SHP77 (cell line): ENCODE measurements at places on chromosomes 5 and 9.

GRCh38 chr9:111186021-111186530 is 143.9 kb downstream of the OR2K2 start:
- DNase-seq = no peak

DNA sequence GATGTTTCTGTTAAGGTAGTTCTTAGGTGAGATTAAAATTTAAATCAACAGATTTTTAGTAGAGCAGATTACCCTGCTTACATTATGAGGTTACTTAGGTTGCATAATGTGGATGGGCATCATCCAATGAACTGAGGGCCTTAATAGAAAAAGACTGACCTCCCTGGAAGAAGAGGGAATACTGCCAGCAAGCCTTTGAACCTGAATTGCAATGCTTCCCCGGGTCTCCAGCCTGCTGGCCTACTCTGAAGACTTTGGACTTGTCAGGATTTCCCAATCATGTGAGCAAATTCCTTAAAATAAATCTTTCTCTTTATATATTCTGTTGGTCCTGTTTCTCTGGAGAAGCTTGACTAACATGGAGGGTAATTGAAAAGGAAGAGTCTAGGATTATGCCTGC is 542.1 kb upstream of the ARRDC3 start:
- no peak for DNase-seq

- DNase-seq = no peak
Measured at GRCh38 chr5:151267491-151268260, 14.7 kb downstream of the GM2A start.

DNA sequence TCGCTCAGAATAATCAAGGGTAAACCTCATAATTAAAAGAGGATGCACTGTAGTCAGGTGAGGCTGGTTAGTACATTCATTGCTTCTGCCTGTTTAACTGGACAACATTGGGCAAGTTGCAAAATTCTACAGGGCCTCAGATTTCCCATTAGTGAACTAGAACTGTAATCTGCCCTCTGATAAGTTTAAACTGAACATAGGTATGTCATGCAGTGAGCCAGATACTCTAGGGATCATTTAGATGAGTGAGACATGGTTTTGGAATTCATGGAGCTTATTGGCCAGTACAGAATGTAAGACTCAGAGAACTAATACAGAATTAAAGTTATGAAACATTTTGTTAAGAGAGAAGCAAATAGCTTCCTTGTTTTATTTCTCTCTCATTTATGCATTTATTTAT is 35.9 kb downstream of the RNF44 start:
- no peak for DNase-seq

GRCh38 chr5:73278693-73279092 is 105.7 kb downstream of the TMEM174 start:
- no peak for DNase-seq

- no peak for DNase-seq
Measured at GRCh38 chr9:25703701-25704357, 25.6 kb upstream of the TUSC1 start.

GRCh38 chr9:87425202-87425601 is 72.5 kb upstream of the DAPK1 start:
- no peak for DNase-seq

- no peak for DNase-seq
Measured at GRCh38 chr9:70056211-70056944, 12.7 kb downstream of the MAMDC2 start.

- no peak for DNase-seq
Measured at GRCh38 chr5:58201922-58202648, 257.8 kb downstream of the PLK2 start.

DNA sequence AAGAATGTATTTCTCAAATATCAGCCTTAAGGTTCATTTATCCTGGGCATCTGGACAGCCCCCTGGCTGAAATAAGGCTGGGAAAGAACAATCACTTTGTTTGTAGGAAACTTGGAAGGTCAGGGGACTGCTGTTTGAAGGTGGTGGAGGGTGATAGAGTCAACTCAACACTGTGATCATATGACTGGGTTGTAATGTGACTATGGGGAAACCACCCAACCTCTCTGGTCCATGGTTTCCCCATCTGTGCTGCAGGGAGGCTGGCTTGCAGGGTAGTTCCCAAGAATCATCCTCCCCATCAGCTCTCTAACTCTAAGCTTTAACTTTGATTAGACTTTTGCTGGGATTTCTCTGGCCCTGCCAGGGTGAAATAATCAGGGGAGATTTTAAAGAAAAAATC is 10.0 kb downstream of the INSYN2B start:
- DNase-seq = no peak

GRCh38 chr5:148968311-148968710 is 94.6 kb downstream of the SH3TC2 start:
- DNase-seq = no peak

DNA sequence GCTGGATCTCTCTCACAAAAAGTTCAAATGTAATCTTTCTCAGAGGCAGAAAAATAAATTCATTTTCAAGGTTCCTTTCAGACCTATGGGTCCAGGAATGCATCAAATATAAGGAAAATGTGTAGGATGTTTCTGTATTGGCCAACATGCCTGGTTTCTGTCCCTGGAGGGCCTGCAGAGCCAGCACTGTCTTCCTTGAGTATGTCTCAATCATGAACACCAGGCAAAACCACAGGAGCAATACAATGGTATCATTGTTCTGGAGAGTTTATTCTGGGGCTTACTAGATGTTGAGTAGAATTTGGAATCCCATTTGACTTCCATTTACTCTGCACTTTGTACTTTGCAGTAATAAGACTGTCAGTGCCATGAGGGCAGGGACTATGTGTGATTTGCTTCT is 23.5 kb downstream of the INSYN2B start:
- no peak for DNase-seq

DNA sequence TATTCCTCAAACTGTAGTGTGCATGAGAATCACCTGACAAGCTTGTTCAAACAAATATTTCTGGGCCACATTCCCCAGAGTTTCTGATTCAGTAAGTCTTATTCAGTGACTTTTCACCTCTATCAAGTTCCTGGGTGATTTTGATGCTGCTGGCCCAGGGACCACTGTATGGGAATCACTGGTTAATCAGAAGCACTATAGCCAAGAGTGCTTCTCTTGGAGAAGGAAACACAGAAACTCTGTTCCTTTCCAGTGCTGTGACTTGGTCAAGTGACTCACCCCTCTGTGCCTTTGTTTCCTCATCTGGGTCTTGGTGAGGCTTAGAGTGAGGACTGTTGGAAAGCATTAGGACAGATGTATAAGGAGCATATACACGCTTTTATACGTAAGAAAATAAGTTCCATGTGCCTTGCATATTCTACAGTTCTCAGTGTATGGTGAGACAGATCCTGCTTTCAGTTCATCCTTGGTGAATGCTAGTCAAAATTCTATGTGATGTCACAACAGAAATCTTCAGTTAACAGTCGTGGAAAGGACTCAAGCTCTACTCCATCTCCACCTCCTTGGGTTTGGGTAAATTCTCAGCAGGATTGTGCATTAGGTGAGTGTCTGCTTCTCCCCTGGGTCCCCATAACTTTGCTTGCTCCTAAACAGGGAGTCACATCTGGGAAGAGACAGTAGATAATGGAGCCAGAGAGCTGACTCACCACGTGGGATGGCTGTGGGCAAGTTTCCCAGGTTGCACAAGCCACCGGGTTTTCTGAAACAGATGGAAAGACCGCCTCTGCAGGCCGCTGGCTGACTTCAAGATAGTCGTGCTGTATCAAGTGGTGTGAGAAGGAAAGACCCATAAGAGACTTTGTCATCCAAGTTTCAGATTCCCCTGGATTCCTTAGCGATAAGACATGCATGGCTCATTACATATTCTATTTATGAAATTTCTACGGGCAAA is 117.0 kb downstream of the NXNL2 start:
- no peak for DNase-seq

GRCh38 chr5:96242571-96242970 is 190.5 kb downstream of the PCSK1 start:
- DNase-seq = no peak

- no peak for DNase-seq
Measured at GRCh38 chr5:135880278-135880677, 15.4 kb downstream of the IL9 start.

DNA sequence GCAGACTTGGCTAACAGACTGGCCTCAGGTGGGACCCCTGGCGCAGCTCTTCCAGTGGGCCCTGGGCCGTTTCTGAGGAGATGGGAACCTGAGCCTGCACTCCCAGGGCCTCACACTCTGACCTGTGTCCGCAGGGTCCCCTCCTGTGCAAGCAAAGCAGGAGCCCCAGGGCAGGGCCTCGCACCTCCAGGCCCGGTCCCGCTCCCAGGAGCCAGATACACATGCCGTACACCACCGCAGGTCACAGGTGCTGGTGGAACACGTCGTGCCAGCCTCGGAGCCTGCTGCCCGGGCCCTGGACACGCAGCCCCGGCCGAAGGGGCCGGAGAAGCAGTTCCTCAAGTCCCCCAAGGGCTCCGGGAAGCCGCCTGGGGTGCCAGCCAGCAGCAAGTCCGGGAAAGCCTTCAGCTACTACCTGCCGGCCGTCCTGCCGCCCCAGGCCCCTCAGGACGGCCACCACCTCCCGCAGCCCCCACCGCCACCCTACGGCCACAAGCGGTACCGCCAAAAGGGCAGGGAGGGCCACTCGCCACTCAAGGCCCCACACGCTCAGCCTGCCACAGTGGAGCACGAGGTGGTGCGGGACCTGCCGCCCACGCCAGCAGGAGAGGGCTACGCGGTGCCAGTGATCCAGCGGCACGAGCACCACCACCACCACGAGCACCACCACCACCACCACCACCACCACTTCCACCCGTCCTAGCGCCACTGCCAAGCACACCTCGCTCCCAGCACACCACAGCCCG is 29.2 kb downstream of the NKD2 start:
- no peak for DNase-seq

GRCh38 chr5:150544611-150545219 is 36.8 kb downstream of the NDST1 start:
- DNase-seq = peak; percentile 66

DNA sequence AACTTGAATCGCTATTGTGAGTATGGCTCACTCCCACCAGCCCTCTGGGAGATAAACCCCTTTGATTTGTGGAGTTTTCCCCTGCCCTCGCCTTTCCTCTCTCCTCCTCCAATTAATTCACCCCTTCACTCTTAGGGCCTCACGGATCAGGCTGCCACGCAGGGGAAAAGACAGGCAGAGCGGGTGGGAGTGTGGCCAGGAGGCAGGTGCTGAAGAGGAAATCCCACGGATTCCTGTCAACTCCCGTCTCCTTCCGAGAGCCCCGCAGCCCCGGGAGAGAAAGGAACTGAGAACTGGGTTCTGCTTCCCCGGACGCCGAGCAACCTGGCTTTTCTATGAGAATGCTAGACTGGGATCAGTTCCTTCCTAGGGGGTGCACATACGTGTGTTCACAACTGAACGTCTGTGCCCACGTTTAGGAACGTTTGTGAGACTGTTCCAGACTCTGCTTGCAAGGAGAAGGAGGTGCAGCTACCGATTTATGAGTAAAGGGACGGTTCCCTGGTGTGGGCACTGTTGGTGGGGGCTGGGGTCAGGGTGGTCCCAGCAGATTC is 314.5 kb upstream of the TLE4 start:
- no peak for DNase-seq

DNA sequence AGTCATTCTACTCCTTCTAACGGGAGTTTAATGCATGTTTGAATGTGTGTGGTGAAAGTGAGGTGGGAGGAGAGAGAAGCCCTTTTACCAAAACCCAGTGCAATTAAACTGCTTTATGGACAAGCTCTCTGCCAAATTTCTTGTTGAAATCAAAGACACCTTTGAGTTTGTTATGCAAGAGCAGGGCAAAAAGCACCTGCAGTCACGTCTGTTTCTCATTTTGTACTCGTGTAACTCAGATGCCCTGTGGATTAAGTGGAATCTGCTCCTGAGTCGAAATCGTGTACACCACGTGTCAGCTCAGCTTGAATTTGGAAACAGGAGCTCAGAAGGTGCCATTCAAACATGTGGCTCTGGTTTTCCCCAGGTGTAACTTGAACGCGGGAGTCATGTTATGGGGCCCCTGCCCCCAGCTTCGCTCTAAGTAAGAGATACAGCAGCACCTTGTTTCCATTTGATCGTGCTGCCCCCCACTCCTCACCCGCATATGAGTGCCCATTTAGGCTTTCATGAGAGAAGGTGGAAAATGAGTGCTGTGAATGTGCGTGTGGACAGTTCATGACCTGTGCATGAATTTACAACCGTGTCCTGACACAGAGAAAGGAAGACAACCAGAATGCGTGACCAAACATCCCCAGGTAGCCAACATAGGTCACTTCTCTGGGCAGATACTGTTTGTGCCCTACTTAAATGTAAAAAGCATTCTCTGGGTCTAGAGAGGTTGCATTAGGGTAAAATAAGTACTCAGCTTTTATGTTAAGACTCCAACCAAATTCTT is 347.0 kb upstream of the SLC30A5 start:
- DNase-seq = no peak

DNA sequence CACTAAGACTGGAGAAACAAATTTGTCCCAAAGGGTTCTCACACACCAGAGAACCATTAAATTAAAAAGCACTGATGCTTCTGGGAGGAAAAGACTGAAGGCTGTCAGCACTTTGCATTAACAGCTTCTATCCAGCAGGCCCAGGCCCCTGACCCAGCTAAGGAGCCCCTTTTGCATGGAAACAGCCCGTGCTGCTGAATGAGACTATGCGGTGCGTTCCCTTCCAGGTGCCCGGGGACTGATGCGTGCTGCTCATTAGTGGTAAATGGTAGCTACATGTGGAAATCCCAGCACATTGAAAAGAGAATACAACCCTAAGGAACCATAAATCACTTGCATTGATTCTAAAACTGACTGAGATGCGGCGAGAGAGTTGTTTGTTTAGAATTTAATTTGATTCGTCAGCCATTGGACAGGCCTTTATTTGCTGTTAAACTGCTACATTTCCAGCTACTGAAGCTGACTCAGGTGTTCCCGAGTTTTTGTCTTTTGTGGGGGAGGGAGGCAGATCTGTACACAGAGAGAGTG is 351.0 kb upstream of the SLC24A2 start:
- DNase-seq = no peak

GRCh38 chr5:115600766-115601165 is 1.5 kb downstream of the TICAM2 start:
- no peak for DNase-seq

- DNase-seq = peak; percentile 2
Measured at GRCh38 chr9:19598722-19599121, 189.9 kb downstream of the ACER2 start.

GRCh38 chr9:70413799-70414775 is at the start of gene KLF9:
TSS of gene KLF9 (minus strand) at chr9:70414657. CDS start at chr9:70413363, 1,294 bp downstream.
- DNase-seq = peak; percentile 89
